AG20443 (cell line): ENCODE measurements at places on chromosomes 5 and 9.

GRCh38 chr9:30244877-30245276 is 2139.6 kb upstream of the ACO1 start:
- DNase-seq: no peak

GRCh38 chr5:169223595-169223953 is 77.4 kb downstream of the SLIT3 start:
- DNase-seq: peak; percentile 50

GRCh38 chr9:92324431-92324830 is 719 bp downstream of the NOL8 start:
- DNase-seq: no peak

- no peak for DNase-seq
Measured at GRCh38 chr9:125893277-125893676, 146.1 kb downstream of the PBX3 start.

DNA sequence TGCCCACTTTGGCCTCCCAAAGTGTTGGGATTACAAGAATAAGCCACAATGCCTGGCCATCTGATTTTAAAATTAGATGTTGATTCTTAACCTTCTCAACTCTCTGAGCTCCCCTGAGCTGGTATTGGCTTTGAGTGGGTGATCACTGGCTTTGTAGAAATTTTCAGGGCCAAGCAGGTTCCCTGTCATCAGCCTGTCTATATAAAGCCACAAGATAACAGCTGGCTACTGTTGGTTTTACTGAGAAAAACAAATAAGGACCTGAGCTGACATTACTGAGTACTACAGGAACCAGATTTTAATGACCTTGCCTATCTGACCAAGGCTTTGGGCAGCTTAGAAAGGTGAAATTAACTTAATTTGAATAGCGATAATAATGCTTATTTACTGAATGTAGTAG is 153.6 kb downstream of the MSX2 start:
- DNase-seq: no peak

DNA sequence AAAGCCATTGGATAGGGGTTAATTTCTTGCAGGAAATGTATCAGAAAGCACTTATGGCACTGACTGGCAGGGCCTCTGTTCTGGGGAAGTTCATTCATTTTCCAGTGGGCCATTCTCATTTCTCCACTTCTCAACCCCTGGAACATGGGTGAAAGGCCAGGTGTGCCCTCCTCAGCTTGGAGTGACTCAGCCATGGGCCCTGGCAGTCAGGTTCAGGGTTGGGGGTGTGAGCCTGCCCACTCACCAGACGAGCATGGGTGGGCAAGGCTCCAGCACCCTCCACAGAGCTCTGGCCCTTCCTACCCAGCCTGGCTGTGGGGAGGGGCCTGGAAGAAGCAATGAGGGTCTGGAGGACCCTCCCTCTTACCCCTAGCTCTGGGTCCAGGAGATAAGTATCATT is 174.4 kb downstream of the HSPA4 start:
- no peak for DNase-seq

GRCh38 chr5:81427566-81427965 is 33.6 kb upstream of the ACOT12 start:
- no peak for DNase-seq

- no peak for DNase-seq
Measured at GRCh38 chr9:104556830-104557634, 11.9 kb upstream of the OR13C8 start.

DNA sequence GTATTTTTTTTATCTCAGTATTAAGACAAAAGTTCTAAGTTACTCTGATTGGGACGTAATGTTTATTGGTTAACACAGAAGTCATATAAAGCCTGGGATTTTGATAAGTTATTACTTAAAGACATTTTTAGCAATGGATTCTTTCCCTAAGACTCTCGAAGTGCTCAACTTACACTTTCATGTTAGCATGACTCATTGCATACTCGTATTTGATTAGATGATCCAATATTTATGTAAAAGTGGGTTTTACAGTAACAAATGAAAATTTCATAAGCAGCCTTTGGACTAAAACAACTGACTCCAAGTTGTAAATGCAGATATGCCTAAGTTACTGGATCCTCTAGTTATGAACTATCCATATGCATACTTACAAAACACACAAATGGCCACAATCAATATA is 567.7 kb upstream of the NUDT12 start:
- DNase-seq: no peak
